ENCODE measurements at places on chromosomes 7 and 10.

GRCh38 chr10:75431180-75432111 lies at the start of gene LRMDA:
Gene LRMDA, plus strand, starts transcription at chr10:75431624.
- peak; percentile 51 for DNase-seq

- DNase-seq, result no peak
Measured at GRCh38 chr7:27191833-27192545, 7.0 kb upstream of the HOXA11 start.

GRCh38 chr7:152335900-152336571 lies 99.8 kb downstream of the KMT2C start:
- DNase-seq, result no peak

- no peak for DNase-seq
Measured at GRCh38 chr7:78734626-78735025, 718.8 kb downstream of the MAGI2 start.

GRCh38 chr10:102413053-102413705 lies 5.4 kb downstream of the PSD start:
- no peak for DNase-seq

DNA sequence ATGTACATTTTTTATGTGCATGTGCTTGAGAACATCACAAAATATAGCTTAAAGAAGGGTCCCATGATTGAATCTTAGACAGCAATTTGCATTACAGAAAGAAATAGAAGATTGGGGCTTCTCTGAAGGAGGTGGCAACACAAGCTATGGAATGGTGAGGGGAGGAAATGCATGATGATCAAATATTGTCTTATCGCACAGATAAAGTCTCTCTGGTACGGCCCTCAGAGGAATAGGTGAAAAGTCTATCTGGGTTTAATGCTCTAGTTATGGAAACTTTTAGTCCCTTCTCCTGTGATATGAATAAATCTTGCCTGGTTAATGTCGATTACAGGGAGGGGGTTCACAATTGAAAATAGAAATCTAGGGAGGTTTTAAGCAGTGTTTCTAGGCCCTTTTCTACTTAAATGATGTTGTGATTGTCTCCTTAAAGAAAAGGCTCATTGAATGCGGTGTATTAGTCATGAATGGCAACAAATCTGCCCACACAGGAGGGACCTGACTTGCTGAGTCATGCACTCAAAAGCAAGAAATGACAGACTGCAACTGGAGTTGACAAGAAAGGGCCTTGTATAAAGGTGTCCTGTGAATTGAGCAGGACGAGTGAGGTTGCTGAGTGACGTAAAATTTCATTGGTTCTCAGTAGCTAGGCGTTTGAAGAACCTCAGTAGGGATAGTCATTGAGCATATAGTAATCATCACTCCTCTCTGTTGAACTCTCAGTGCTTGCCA lies 133.4 kb upstream of the CSTF2T start:
- no peak for DNase-seq

GRCh38 chr10:15515202-15515601 lies 144.1 kb upstream of the FAM171A1 start:
- DNase-seq, result no peak

DNA sequence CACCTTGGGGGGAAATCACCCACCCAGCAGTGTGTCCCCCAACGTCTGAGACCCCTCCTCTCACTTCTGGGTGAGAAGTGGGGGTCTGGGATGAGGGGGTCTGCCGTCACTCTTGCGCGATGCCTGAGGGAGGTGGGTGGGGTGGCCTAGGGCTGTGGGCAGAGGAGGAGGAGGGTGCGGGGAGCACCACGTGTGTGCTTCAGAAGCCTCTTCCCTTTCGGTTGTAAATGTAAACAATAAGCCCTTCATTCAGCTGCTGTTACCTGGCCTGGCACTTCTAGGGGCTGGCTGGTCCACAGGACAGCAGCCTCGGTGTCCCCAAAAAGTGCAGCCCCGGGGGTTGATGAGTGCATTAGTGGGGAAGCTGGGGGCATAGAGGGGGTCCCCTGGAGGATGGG lies 1.3 kb downstream of the CLIP2 start:
- DNase-seq, result no peak

DNA sequence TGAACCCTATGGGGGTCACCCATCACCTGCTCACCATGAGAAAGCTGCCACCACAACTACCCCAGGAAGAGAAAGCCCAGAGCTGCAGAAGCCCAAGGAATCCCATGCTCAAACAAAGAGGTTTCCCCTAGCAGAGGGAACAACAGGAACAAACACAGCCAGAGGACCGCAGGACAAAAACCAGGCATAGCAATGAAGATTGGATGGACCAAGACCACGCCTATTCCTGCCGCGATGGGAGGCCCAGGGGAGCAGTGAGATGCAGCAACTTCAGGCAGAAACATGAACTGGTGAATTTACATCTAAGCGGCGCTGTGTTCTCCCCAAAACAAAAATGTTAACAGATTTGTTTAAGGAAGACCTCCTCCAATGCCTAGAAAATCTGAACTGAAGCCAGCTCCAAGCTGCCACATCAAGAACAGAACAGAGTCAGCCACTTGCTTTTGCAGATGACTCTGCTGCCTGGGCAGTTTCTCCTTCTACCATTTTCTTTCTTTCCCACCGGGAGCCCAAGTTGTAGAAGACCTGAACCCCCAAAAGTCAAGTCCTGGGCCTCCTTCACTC lies 134.2 kb upstream of the NEBL start:
- DNase-seq, result no peak

DNA sequence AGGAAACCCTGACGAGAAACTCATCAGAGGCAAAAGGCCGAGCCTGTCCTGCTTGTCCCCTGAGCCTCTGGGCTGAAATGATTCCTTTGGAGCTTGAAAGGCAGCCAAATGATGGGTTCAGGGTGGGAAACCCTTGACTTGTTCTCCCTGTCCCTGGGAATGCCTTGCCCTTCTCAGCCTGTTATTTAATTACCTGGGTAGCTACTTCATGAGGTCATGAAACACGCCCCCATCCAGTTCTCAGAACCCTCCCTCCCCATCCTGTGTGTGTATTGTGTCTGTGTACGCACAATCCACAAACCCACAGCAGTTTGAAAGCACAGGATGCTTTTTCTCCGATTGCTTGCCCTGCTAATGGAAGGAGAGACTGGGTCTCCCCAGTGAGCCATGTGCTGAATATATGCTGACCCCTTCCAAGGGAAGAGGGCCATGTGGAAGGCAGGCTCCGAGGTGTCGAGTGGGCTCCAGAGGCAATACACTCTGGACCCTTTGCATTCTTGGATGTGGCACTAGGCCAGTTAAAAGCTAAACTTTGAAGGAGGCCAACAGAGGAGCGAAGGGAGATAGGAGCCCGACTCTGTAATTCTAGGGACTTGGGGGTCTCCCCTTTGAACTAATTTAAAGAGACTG lies 10.6 kb downstream of the DUSP5 start:
- no peak for DNase-seq

- DNase-seq, result no peak
Measured at GRCh38 chr10:128438417-128439063, 312.3 kb upstream of the MKI67 start.

DNA sequence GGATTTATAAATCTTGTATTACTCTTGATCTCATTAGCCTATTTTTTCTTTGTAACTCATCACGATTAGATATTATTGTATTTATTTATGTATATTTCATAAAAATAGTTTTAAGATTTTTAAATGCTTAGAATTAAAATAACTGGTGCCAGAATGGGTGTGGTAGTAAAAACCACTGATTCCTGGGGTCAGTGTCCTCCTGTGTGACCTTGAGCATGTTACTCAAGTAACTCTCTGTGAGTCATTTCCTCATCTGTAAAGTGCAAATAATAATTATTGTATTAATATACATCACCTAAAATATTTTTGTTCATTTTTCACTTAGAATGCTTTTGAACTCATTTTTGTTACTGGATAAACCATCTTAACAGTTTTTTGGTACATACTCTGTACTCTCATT lies 91.3 kb upstream of the TMEM229A start:
- DNase-seq, result no peak

DNA sequence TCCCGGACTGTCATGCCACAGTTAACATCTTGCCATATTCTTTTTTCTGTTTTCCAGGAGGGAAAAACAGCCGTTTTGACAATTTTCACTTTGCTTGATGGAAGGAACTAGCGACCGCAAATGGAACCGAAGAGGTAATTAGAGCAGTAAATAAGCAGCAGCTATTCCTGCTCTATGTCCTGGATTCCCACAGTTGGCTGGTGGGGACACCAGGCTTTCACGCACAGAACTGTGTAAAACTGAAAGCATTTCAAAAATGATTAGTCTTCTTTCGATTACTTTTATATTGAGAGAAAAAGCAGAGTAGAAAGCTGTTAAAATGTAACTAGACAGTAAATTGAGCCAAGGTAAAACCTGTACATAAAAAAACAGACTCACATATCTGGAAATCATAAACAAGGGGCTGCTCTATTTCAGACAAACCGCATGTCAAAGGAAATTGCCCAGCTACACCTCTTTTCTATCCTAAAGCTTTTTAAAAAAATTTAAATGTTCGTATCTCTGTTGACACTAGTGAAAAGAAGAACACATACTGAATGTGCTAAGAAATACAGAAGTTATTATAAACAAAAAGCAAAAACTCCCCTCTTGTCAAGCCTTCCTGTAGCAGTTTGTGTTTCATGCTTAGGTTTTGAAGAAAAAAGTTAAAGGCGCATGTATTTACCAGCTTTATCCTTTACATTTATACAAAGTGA lies 93.4 kb downstream of the RNF216 start:
- no peak for DNase-seq

GRCh38 chr10:109215291-109216075 lies 707.8 kb downstream of the XPNPEP1 start:
- no peak for DNase-seq

DNA sequence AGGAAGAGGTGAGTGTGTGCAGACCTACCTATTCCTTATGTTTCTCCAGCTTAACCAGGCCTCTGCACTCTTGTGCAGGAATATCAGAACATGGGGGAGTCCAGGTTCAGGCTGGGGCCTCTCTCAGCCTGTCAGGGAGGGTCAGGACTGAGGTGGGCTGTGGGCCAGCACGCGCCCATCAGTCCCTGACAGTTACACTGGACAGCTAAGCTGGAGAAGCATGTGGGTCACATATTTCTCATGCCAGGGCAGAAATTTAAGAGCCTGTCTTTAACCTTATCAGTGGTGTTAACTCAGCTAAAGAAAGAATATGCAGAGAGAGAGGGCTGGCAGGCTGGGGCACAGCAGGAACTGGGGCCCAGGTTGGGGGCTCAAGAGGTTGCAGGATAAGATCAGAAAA lies 8.7 kb upstream of the POLD2 start:
- peak; percentile 62 for DNase-seq

- DNase-seq, result peak; percentile 82
Measured at GRCh38 chr10:127906548-127907377, at the start of gene PTPRE. Gene PTPRE, plus strand, starts transcription at chr10:127907103. Its CDS starts 133,779 bp downstream, at chr10:128040882.

DNA sequence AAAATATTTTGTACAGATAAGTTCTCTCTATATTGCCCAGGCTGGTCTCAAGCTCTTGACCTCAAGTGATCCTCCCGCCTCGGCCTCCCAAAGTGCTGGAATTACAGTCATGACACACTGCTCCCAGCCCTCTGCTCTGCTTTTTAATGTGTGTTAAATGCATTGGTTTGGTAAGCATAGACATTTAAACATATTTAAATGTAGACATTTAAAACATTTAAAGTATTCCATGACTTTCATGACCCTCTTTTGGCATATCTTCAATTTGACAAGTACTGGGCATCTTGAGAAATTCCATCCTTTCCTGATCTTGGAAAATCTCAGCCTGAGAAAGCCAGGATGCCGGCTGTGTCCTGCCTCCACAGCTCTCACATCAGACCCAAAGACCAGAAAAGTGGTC lies 5.2 kb upstream of the SAR1A start:
- no peak for DNase-seq

- no peak for DNase-seq
Measured at GRCh38 chr10:51920672-51921071, 221.3 kb upstream of the CSTF2T start.

GRCh38 chr7:29567174-29567573 lies 3.5 kb downstream of the PRR15 start:
- DNase-seq, result no peak

DNA sequence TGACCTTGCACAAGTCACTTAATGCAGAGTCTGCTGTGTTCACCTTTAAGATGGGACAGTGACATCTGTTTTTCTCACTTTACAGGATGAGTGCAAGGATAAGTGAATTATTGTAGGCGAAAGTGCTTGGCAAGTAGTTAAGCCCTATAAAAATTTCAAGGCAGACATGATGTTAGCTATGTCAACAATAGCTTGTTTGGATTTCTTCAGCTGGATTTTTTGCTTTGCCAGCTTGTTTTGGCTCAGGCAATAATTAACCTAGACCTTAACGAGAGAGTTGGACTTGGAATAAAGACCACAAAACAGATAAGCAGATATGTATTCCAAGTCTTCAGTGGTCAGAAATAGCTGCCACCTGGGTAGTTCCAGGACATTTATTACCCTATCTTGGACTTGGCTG lies 255.2 kb downstream of the ARL4A start:
- DNase-seq, result no peak

DNA sequence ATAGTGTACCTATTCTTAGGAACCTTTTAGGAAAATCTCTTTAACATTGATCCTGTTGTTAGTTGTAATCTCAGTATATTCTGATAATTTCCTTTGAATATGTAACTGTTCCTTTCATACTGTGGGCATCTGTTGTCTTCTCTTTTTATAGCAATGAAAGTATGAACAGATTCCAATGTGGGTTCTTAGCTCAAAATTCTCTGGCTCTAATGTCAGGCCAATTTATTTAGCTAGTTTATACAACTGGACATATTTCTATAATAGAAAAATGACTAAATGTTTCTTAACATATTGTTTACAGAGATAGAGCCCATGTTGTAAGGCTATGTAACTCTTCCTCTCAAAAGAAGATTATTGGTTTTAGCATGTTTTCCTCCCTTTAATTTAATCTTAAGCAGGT lies 363.2 kb downstream of the AUTS2 start:
- DNase-seq, result no peak

GRCh38 chr10:50536617-50537240 lies 87.0 kb downstream of the SGMS1 start:
- no peak for DNase-seq

DNA sequence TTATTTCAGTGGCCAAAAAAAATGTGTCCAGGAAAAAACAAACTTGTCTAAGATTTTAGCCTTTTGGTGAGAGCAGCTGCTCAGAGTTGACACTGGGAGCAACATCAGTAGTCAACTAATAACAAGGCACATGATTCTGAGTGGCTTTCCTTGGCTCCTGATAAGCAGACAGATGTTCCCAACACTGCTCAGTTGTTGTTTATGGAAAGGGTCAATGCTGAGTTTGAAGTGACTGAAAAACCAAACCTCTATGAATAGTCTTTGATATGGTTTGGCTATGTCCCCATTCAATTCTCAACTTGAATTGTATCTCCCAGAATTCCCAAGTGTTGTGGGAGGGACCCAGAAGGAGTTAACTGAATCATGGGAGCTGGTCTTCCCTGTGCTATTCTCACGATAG lies 12.3 kb downstream of the DYDC1 start:
- DNase-seq, result no peak

GRCh38 chr7:68065581-68065980 lies 1068.9 kb downstream of the TYW1 start:
- DNase-seq, result no peak

Data from left ventricle myocardium inferior (tissue), 1 donor.